ENCODE measurements at places on chromosomes 3 and 15.

- no peak for DNase-seq
These were observed 25.6 kb downstream of the TIGIT start for GRCh38 chr3:114319453-114319852.

- DNase-seq, result no peak
These were observed 130.9 kb downstream of the IL1RAP start for GRCh38 chr3:190644766-190645165.

DNA sequence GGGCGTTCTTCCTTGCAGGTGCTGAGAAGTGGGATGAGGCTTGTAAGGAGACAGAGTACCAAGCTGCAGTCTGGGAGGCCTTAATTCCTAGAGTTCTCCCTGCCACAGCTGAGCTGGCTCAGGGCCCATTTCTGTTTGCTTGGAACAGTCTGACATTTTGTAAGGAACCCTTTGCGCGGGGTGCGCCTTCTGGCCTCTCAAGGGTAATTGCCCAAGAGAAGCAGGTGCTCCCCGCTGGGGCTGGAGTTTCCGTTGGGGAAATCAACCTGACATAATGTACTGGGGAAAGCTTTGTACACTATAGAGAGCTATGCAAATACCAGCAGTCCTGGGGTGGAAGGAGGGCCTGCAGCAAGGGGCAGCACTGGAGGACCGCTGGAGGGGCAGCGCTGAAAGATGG, 83.6 kb downstream of the HMG20A start:
- no peak for DNase-seq

- no peak for DNase-seq
These were observed 19.4 kb downstream of the VILL start for GRCh38 chr3:38009807-38010591.

DNA sequence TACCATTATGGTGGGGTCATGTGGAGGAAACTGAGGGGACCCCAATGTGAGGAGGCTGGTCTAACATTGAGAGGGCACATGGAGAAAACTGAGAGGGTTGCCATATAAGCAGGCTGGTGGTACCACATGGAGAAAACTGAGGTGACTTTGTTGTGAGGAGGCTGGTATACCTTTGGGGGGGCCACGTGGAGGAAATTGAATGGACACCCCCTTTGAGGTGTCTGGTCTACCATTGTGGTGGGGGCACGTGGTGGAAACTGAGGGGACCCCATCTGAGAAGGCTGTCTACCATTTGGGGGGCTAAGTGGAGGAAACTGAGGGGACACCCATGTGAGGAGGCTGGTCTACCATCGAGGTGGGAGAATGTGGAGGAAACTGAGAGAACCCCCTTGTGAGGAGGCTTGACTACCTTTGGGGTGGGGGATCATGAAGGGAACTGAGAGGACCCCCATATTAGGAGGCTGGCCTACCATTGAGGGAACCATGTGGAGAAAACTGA, 163.8 kb downstream of the FBLN2 start:
- no peak for DNase-seq

GRCh38 chr3:50318163-50318562, 4.4 kb downstream of the HYAL2 start:
- no peak for DNase-seq

- no peak for DNase-seq
These were observed 153.7 kb downstream of the ANO10 start for GRCh38 chr3:43468133-43468532.

DNA sequence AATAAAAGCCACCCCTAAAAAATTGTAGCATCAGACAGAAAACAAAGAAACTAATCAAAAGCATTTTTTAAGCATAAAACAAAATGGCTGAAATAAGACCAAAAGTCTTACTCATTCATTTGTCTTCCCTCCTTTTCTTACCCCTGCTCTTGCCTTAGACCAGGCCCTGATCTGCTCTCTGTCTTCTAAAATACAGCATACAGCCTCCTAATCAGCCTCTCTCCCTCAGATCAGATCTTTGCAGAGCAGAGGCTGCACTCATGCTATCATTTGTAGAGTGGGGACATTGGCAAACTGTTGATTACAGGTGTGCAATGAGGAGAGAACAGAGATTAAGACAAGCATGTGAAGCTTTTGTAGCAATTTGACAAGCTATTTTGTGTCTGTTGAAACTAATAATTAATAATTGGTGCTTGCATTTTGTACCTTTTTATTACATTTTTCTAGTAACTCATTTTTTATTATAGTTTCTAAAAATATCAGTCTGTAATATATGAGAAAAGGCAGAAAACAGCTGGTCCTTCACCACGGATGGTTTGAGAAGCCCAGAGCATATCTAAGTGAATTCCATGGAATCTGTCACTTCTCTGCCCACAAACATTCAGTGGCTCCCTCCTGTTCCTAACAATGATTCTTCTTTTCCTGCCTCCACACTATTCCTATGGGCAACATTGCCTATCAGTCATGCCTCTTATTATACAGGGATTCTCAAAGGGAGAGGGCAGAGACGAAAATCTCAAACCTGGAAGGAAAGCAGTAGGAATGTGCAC, 286.2 kb upstream of the STT3B start:
- no peak for DNase-seq

DNA sequence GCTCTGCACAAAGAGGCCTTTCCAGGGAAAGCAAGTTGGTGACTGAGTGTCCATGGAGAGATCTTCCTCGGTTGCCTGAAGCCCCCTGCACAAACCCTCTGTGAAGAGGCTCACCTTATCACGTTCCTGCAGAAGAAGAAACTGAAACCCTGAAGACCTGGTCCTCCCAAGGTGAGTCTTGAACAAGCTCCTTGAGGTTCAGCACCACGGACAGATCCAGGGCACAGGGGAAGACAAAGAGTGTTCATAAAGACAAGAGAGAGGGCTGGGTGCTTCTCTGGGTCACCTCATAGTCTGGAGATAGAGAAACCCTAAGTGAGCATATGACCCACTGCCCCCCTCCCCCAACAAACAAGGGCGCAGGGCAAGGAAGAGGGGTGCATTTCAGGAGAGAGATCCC, 21.7 kb upstream of the TBC1D21 start:
- DNase-seq, result no peak

GRCh38 chr3:196541684-196542445, 26.5 kb downstream of the WDR53 start:
- DNase-seq, result no peak

DNA sequence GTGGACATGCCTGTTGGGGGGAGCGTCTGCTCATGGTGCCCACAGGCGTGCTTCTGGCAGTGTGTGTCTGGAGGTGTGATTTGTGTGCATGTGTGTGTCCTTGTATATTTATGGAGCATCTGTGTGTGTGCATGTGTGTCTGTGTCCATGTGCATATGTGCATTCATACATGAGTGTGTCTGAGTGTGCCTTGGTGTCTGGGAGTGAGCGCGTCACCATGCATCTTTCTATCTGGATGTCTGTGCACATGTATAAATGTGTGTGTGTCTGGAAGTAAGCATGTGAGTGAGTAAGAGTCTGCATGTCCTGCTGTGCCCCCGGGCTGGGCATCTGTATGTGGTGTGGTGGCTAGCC, 58.1 kb upstream of the PRR23E start:
- DNase-seq, result no peak

GRCh38 chr3:127320529-127321121, 32.8 kb upstream of the PRR20G start:
- no peak for DNase-seq

DNA sequence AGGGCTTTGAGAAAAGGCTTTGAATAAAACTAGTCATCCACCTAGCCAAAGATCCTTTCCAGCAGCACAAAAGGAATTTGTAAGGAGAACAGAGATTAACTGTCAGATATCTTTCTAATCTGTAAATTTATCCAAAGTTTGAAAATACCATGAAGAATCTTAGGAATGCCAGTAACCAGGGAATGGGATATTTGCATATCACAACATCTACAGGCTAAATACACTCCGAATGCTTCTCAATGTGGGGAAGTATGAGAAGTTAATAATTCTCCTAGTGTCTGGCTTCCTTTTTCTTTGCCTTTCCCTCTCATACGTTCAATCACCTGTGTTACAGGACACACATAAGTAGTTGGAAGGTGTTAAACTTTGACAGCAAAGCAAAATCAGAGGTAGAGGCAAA, 7.8 kb downstream of the ANAPC13 start:
- DNase-seq, result no peak

- DNase-seq, result no peak
These were observed 109.6 kb upstream of the TMCO5A start for GRCh38 chr15:37824717-37825382.

DNA sequence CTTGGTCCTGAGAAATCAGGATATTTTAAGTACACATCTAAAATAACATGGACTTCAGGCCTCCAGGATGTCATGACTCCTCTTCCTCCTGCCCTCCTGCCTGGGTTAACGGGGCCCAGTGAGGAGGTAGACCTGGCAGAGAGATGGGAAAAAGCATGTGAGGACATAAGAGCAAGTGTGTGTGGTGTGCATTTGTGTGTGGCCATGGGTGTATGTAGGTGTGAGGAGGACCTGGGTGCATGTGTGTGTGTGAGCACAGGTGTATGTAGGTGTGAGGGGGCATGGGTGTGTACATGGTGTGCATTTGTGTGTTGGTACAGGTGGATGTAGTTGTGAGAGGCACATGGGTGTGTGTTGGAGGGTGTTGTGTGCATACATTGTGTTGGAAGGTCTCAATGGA, 105.4 kb downstream of the EPHB1 start:
- DNase-seq, result no peak

DNA sequence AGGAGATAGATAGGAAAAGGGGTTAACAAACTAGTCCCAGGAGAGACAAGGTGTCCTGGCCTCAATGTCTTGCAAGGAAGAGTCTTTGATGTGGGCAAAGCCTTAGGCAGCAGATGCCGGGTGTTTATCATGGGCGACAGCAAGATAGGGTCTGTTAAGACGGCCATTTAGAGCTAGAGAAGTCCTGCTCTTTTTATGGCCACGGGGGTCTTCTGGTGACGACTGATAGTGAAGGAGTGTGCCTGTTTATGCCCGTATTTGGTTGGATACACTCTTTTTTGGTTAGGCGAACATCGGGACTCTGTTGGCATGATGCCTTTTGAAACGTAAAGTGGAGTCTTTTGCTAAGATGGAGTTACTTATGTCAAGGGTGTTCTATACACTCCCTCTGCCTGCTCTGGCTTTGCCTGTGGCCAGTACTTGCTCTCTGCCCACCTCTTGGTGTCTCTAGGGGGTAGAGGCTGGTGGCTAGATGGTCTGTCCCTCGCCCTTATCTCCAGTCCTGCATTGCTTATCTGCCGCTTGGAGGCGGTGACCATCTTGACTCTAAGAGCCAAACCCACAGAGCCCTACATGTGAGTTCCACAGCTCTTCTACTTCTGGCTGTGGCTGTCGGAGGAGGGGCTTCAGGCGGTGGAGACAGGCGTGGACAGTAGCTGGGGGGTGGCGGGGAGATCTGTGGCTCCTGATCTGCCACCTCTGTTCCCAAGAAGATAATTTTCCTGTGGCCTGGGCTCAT, 55.8 kb upstream of the ZBTB38 start:
- DNase-seq, result no peak

GRCh38 chr3:42088803-42089530, 2.2 kb upstream of the TRAK1 start:
- DNase-seq, result no peak

GRCh38 chr15:29802411-29802810, 19.9 kb downstream of the TJP1 start:
- DNase-seq, result no peak

DNA sequence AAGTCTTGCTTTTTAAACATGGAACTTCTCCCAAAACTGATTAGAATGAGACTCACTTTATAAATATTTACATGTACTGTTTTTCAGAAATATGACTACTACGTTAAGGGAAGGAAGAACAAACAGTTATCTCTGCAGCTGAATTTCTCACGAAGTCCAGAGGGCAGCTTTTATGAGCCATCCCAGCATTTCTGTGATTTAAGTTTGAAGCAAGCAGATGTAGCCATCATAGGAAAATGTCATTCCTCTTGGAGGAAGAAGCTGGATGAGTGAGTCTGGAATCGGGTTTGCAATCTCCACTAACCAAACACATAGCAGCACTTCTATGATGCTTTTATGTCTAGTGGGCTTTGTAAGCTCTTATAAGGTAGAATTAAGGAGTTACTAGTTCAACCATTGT, 53.7 kb downstream of the SCN11A start:
- no peak for DNase-seq

DNA sequence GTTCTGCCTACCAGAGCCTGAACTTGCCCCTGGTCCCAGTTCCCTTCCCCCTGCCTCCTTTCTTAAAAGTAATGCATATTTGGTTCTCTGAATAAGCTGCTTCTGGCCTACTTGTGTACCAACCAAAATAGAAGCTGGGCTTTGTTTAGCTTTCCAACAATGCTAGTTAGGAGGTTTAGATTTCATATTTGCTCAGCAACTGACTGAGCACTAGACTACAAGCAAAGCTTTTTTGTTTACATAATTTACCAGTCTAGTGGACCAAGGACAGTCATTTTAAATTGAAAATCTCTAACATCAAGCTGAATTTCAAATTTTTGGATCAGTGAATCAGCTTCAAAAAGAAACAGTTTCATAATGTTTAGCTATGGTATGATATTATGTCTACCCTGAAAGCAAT, 331.2 kb downstream of the ULK4 start:
- DNase-seq, result no peak

- peak; percentile 28 for DNase-seq
These were observed 23.9 kb downstream of the ILDR1 start for GRCh38 chr3:121998030-121998580.

DNA sequence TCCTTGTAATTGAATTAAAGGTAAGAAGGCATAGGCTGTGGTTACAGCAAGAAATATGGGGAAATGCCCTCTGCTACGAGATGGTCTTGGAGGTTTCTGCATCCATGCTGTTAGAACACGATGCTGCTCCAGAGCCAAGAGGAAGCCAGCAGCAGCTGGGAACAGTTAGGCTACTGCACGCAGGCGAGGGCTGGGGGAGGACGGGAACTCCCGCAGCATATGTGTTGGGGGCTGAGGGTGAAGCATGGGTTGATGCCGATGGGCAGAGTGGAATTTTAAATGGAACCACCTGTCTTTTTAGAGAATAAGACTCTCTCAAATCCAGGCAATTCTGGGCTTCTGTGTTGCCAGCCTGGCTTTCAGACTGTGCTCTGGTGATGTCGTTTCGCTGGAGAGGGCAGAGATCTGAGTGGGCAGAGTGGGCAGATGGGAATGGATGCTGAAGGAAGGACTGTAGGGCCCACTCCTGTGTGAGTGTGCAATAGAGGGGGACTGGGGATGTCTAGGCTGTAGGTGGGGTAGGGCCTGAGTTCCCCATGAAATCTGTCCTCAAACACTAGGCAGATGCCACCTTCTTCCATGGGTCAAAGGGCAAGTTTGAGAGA, 417.0 kb upstream of the TPM1 start:
- DNase-seq, result no peak

- no peak for DNase-seq
These were observed 551.3 kb downstream of the AGBL1 start for GRCh38 chr15:86630946-86631345.

DNA sequence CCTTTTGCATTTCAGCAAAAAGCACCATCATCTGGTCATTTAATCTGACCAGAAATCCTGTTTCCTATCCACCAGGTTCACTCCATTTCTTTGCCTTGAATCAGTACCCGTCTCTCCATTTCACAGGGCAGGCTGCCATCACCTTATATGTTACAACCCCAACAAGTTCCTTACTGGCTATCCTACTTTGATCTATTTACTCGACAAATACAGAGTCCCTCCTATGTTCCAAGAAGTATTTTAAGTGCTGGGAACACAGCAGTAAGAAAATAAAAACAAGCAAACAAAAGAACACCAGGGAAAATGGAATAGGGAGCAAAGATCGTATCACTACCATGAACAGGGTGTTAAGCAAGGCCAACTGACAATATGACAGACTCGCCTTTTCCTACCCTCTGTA, 295.2 kb upstream of the WNT5A start:
- DNase-seq, result no peak

Measured in T-helper 1 cell (primary cell).